Activated naive CD4-positive, alpha-beta T cell treated with anti-CD3 and anti-CD28 coated beads, Interleukin-2, amount 50 U/mL, for 72 hours (primary cell): ENCODE measurements at places on chromosomes 11 and 22. TPM values are rescaled to one million over a fixed set of nuclear protein-coding genes. Genes with fewer than 3 reads are reported as not detected.

The NEFH gene
- total RNA-seq: 0.18 TPM

The AP5B1 gene
- total RNA-seq: 10.6 TPM

The ZNF70 gene
- 2.0 TPM for total RNA-seq

The MTCH2 gene
- 134 TPM for total RNA-seq

The MRGPRX3 gene
- not detected for total RNA-seq

The DDTL gene
- total RNA-seq: 2.8 TPM

The CCDC88B gene
- 103 TPM for total RNA-seq

The RIN1 gene
- total RNA-seq: 2.6 TPM

The DEUP1 gene
- not detected for total RNA-seq

The DMC1 gene
- 10.8 TPM for total RNA-seq

The ASPHD2 gene
- total RNA-seq: 3.5 TPM

The MS4A12 gene
- total RNA-seq: not detected

The LSP1 gene
- 263 TPM for total RNA-seq

The TMEM225 gene
- not detected for total RNA-seq

The TCF20 gene
- total RNA-seq: 75.0 TPM

The SLC35F2 gene
- 27.0 TPM for total RNA-seq

The SLC22A25 gene
- total RNA-seq: not detected

The SULT4A1 gene
- total RNA-seq: 0.29 TPM

The FAM180B gene
- 0.18 TPM for total RNA-seq

The TTC36 gene
- total RNA-seq: 0.93 TPM

The SERPING1 gene
- not detected for total RNA-seq

The C22orf42 gene
- not detected for total RNA-seq

The SOX10 gene
- total RNA-seq: not detected

The CCDC87 gene
- total RNA-seq: 0.19 TPM

The MUC15 gene
- total RNA-seq: not detected

The OR4C5 gene
- not detected for total RNA-seq

The FAM83F gene
- 1.1 TPM for total RNA-seq

The NLRP6 gene
- total RNA-seq: 2.5 TPM

The TMEM138 gene
- total RNA-seq: 44.2 TPM

The OSM gene
- 16.1 TPM for total RNA-seq

The XBP1 gene
- 91.8 TPM for total RNA-seq

The BRSK2 gene
- 1.3 TPM for total RNA-seq

The MMP10 gene
- total RNA-seq: not detected

The HEPHL1 gene
- total RNA-seq: not detected

The RIMBP3C gene
- 0.25 TPM for total RNA-seq

The MRGPRE gene
- total RNA-seq: not detected

The P2RY2 gene
- total RNA-seq: not detected

The OR56A1 gene
- not detected for total RNA-seq

The OMP gene
- not detected for total RNA-seq

The ISX gene
- total RNA-seq: not detected

The TMEM258 gene
- total RNA-seq: 145 TPM

The FOLR2 gene
- not detected for total RNA-seq

The MOGAT2 gene
- not detected for total RNA-seq

The ETS1 gene
- 176 TPM for total RNA-seq

The CTSW gene
- total RNA-seq: 2.2 TPM

The IFITM1 gene
- total RNA-seq: 436 TPM

The MIOX gene
- total RNA-seq: 0.25 TPM

The TMA7B gene
- total RNA-seq: 2.4 TPM

The NADSYN1 gene
- total RNA-seq: 135 TPM

The PRODH gene
- total RNA-seq: not detected

The CASP12 gene
- total RNA-seq: not detected

The PGA3 gene
- total RNA-seq: not detected

The MUC6 gene
- total RNA-seq: not detected

The GAL gene
- 3.5 TPM for total RNA-seq

The RPLP2 gene
- total RNA-seq: 3,653 TPM

The RCOR2 gene
- total RNA-seq: 0.09 TPM

The KRTAP5-1 gene
- total RNA-seq: not detected

The HMOX1 gene
- 0.14 TPM for total RNA-seq

The HBB gene
- not detected for total RNA-seq
